ENCODE measurements at places on chromosomes 3 and 15.

GRCh38 chr3:101148001-101148400 lies 154.8 kb upstream of the ABI3BP start:
- DNase-seq = no peak

DNA sequence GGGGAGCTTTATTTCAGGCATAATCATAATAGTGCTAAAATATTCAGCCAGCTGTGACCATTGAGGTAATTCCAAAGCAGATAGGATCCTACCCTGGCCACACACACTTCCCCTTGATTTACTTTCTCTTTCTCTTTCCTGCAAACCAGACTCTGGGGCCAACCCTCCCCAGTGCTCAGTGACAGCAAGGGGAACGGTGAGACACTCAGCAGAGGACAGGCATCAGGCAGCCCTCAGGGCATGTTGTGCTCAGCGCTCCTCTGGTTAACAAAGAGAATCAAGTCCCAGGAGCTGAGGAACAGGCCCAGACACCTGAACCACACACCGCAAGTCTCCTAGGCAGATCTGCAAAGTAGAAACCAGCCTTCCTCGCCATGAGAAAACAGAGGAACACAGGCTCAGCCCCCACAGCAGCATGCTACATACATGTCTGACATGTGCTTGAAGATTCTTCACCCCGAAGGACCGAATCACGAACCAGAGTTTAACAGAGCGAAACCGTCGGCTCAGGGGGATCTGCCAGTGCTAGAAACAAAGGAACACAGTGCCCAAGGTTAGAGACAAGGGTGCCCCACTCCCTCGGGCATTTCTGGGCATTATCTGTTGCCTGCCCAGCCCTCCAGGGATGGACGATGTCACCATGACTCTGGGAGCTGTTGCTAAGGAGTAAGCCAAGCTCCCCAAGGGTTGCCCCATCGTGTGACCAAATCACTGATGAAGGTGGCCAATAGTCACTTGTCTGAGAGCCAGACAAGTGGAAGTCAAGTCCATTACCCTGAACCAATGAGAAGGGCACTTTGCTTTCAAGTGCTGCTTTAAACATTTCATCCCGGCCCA lies 17.5 kb downstream of the HDC start:
- DNase-seq = peak; percentile 60

DNA sequence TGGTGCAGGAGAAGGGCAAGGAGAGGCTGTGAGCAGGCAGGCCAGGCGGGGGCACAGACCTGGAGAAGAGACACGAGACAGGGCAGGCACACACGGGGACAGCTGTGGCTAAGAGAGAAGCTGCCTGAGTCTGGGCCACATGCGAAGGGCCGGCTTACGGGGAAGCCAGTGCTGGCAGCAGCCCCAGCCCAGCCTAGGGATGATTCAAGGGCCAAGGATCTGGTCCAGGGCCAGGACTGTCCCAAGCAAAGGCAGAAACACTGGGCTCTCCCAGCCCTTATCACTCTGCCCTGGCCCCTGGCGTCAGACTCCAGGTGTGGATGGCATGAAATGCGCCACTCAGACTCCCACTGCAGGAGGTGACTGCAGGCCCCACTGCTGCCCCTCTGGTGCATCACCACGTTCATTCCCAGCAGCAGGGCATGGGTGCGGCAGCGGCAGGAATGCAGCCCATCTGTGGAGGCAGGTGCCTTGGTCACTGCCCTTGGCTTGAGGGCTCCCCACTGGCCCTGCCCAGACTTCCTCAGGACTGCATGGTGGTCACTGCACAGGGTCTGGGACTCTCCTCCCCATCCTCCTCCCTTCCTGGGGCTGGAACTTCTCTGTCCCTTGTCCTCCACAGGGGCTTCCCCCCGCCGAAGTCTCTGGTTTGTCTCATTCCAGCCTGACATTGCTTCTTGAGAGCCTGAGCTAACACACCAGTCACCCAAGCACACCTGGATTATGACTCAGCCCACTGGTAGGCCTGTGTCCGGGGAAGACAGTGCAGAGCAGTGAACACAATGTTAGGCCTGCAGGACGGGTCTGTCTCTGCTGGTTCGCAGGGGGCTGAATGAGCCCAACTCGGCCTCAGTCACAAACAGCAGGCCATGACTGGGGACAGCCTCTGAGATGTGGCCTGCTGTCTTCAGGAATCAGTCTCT lies 69.3 kb downstream of the TBC1D2B start:
- no peak for DNase-seq

DNA sequence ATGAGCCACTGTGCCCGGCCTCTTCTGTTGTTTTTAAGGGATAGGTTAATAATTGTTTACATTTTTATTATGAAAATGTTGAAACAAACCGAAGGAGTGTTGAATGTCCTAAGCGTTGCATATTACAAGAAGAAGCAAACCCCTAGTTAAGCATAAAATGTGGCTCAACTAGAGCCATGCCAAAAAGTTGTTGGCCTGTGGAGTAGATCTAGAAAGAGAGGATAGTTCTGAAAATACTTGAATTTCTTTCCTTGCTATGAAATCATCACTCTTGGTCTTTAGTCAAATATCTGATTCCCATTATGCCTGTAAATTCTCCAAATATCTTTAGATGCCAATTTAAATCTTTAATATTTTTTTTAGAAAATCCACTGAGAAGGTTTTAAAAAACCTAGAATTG lies 12.8 kb downstream of the RBP2 start:
- no peak for DNase-seq

DNA sequence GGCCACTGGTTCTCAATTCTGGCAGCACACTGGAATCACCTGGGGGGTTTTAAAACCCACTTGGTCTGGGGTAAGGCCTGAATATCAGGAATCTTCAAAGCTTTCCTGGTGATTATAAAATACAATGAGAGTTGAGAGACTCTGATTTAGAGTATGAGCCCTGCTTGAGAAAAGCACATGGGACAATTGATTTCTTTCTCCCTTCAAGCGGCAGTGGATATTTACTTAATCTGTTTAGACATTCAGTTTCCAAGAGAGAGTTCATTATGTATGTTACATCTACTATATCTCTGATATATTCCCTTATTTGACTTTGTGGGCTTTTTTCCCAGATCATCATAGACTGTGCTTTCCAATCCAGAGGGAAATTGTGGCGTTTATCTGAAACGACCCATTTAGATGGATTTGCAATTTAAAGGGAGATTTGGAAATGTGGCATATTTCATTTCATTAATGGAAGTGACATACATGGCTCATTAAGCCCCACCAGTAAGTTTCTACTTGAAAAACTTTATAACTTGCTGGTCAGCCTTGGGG lies 171.2 kb upstream of the PFN2 start:
- DNase-seq = no peak

DNA sequence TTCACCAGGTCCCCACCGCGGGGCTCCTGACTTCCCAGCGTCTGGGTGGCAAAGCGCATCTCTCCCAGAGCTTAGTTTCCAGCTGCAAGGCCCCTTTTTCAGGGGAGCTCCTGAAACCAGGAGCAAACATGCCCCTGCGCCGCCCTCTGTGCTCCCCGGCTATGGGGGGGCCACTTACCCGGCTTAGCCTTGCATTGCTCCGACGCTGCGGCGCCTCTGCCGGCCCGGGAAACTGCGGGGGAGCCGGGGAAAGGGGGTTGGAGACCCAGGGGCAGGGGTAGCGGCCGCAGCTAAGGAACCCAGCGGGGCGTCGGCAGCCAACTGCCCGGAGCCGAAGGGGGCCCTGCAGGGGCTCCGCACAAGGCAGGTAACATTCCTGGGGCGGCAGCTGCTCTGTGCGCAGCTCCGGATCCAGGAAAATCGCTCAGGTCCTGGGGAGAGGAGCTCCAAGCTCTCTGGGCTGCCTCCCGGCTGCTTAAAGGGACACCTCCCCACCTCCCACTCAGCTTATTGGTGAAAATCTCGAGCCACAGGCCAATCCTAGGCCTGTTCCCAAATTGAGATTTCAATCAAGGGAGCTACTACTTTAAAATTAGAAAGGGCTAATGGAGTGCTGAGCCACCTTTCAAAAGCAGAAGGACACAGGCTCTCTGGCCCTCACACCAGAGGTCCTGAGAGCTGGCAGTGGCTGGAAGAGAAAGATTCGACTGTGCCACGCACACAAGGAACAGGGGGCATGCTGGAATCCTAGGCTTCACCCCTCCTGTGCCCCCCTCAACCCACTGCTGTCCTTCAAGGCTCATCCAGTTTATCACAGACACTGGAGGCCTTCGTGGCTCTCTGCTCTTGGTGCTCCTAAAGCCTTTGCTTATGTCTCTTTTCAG lies 42.7 kb upstream of the PRICKLE2 start:
- no peak for DNase-seq

DNA sequence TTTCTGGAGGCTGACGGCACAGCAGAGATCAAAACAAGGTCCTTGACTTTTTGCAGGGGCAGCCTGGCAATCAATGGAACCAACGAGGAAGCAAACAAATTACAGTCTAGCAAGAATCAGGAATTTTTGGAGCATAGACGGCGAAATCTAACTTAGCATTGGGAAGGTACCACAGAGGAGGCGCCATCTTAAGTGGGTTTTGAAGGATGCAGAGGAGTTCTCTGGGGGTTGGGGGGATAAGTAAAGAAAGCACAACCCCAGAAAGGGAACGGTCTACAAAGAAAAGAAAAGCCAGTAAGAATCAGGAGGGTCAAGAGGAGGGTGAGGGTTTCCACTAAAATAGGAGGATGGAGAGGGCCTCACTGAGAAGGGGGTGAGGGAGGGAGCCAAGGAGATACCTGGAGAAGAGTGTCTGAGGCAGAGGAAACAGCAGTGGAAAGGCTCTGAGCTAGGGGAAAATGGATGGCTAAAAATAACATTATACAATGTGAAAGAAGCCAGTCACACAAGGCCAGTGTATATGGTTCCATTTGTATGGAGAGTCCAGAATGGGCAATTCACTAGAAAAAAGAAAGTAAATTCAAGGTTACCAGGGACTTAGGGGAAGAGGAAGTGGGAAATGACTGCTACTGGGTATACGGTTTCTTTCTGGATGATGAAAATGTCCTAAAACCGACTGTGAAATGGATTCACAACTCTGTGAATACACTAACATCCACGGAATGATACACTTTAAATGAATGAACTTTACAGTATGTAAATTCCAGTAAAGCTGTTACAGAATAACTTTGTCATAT lies 25.2 kb upstream of the IQSEC1 start:
- DNase-seq = no peak

GRCh38 chr15:66851311-66852063 lies 149.5 kb downstream of the SMAD6 start:
- DNase-seq = peak; percentile 83

- DNase-seq = no peak
Measured at GRCh38 chr3:194661374-194661773, 10.6 kb downstream of the LSG1 start.

- no peak for DNase-seq
Measured at GRCh38 chr3:151550642-151551041, 89.8 kb upstream of the IGSF10 start.

DNA sequence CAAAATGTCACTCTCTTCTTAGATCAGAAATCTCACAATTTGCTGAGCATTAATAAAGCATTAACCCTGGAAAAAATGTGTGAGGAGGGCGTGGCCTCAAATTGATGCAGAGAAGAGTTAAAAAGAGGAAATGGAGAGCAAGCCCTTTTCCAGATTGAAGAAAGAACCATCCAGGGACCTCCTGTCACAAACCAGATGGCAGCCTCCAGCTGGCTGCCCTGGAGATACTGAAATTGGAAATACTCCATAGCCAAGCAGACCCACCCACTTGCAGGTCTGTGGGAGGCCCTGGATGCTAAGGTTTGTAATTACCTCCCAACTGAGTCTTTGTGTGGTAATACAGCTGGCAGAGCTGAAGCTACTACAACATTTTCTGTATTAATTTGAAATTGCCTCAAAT lies 214.9 kb downstream of the IL20RB start:
- no peak for DNase-seq

GRCh38 chr3:34382859-34383258 lies 584.4 kb downstream of the PDCD6IP start:
- DNase-seq = no peak

- no peak for DNase-seq
Measured at GRCh38 chr3:69742391-69742790, 3.1 kb downstream of the MITF start.

GRCh38 chr3:15315003-15315402 lies 17.4 kb downstream of the SH3BP5 start:
- no peak for DNase-seq

- DNase-seq = no peak
Measured at GRCh38 chr3:101195951-101196713, 124.2 kb downstream of the IMPG2 start.

DNA sequence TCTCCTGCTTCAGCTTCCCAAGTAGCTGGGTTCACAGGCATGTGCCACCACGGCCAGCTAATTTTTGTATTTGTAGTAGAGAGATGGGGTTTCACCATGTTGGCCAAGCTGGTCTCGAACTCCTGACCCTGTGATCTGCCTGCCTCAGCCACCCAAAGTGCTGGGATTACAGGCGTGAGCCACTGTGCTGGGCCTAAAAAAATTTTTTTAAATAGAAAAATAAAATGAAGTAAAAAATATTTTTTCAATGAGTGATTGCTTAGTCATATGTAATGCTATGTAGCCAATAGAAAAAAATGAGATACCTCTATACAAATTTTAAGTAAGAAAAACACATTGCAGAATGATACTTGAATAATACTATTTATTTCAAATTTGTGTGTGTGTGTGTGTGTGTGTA lies 27.9 kb upstream of the SLC30A4 start:
- DNase-seq = no peak

DNA sequence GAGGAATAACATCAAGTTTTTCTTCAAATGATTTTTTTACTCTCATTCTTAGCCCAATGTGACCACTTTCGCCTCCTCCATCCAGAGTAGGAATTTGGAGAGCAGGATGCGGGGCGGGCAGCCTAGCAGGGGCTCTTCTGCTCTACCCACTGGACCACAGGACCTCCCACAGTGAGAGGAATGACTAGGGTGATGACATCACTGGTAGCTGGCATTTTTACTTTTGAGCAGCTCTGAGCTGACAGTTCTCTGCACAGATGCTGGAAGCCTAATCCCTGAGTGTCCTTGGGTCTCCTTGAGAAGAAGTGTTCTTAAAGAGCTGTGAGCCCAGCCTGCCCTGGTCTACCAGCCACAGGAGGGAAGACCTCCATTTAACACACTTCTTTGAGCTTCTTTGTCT lies 1.4 kb upstream of the HCN4 start:
- no peak for DNase-seq

DNA sequence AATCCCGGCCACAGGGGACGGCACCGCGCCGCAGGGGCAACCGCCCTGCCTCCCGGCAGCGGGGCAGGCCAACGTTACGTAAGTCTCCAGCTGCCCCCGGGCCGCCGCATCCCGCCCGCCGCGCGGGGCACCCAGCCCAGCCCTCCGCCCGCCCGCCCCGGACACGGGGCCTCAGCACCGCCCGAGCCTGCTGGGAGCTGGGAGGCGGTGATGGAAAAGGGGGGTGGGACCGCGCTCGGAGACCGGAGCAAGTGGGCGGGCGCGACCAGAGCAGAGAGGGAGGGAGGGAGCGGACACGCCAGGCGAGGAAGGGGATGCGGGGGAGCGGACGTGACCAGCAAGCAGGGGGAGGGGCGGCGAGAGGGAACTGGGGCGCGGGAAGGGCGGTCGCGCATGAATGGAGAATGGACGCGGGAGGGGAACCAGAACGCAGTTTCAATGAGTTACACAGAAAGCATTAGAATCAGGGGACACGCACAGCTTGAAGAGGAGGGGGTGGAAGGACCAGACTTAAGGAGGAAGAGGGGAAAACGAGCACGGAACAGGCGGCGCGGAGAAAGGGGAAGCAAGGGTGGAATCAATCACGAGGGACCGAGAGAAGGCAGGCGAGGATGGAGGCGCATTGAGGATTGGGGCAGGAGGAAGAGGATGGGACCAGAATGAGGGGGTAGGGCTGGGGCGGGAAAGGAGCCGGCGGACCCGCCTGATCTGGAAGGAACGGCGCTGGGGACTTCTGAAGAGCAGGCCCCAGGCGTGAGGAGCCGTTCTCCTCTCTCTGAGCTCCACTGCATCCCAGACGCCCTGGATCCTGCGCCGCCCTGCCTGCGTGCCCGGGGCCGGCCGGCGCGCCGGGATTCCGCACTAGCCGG lies 559 bp downstream of the PKM start:
- DNase-seq = peak; percentile 94
